Karpas-422 (cell line): ENCODE measurements at places on chromosomes 4 and X. TPM values are rescaled to one million over a fixed set of nuclear protein-coding genes. Genes with fewer than 3 reads are reported as not detected.

GRCh38 chr4:121070696-121071639, 1.4 kb downstream of the NDNF start:
- no peaks in the 10 kb centered on the region for H3K27me3 ChIP-seq
- no peaks in the 10 kb centered on the region for H3K4me1 ChIP-seq
- H3K4me3 ChIP-seq, result no peak overlapping the region
- DNase-seq, result no peak

GRCh38 chrX:66756717-66757116, 117.8 kb upstream of the EDA2R start:
- no peaks in the 10 kb centered on the region for H3K4me1 ChIP-seq
- H3K27ac ChIP-seq, result no peak overlapping the region
- H3K36me3 ChIP-seq, result no peaks in the 10 kb centered on the region
- H3K4me3 ChIP-seq, result no peak overlapping the region

- no peaks in the 10 kb centered on the region for H3K4me1 ChIP-seq
- H3K27me3 ChIP-seq, result no peaks in the 10 kb centered on the region
- no peak overlapping the region for H3K4me3 ChIP-seq
- no peak overlapping the region for H3K27ac ChIP-seq
- DNase-seq, result no peak
These were observed 169.9 kb downstream of the DCLK2 start for GRCh38 chr4:150248181-150248580.

- peaks cover 6% of the 10 kb centered on the region; the same call in 1 of the 2 replicates for H3K4me1 ChIP-seq
- H3K36me3 ChIP-seq, result no peaks in the 10 kb centered on the region
- no peak overlapping the region for H3K4me3 ChIP-seq
- H3K27me3 ChIP-seq, result no peaks in the 10 kb centered on the region
- H3K27ac ChIP-seq, result no peak overlapping the region
- DNase-seq, result peak; percentile 33
These were observed 61.2 kb downstream of the MOSPD2 start for GRCh38 chrX:14934423-14934822.

FGF16 gene
- total RNA-seq, result not detected in 2 replicates

DNA sequence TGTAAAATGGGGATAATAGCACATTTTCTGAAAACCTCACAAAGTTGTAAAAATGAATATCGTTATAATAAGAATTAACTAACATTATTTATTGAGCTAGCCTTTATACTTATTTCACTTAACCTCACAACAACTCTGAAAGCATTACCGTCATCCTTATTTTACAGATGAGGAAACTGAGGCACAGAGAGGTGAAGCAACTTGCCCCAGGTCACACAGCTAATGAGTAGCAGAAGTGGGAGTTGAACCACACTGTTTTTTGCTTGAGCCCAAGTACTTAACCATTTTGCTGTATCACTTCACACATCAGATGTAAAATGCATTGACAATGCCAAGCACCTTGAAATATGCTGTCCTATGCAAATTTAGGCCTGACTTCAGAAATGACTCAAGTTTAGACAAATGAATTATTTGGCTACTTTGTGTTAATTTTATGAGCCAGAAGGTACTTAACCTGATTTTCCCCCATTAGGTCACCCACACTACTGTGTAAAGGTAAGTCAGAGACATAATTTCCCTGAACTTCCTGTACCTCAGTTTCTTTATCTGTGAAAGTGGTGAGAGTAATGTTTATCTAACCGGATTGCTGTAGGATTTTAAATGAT, 23.1 kb downstream of the CD40LG start:
- H3K4me3 ChIP-seq, result no peak overlapping the region
- H3K27me3 ChIP-seq, result no peaks in the 10 kb centered on the region
- DNase-seq, result no peak
- no peak overlapping the region for H3K27ac ChIP-seq
- no peaks in the 10 kb centered on the region for H3K36me3 ChIP-seq

DNA sequence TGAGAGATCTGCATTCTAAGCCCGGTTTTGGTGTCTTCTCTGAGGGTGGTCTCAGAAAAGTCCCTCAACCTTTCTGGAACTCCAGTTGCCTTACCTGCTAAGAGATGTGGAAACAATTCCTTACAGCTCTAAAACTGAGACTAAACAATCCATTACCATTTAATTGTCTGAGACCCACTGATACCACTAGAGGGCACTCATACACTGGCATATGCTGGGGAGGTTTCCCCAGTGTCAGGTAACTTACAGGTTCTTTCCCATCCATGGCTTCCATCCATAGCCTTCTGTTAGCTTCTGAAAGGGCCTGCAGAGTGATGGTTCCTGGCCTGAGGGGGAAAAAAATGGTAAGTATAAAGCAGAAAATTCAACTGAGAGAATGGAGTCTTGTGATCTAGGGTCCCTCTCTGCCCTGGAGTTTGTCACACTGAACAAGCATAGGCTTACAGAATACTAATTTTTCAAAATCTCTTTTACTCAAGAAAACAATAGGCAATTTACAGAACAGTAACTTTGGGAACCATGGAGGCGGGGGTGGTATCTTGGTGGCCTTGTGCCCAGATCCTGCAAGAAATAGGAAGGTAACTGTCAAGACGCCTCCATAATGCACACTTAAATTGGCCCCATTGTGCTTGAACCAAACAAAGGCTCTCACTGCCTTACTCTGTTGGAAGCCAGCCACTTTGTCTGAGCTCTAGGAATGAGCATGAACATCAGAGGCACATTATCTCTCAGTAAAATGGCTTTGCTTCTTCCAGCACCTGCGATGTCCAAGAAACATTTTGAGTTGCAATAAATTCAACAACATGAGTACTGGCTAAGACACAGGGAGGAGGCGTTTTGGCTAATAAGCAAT, 236.1 kb downstream of the OPHN1 start:
- no peaks in the 10 kb centered on the region for H3K4me1 ChIP-seq
- no peak overlapping the region for H3K4me3 ChIP-seq
- no peaks in the 10 kb centered on the region for H3K36me3 ChIP-seq
- H3K27ac ChIP-seq, result no peak overlapping the region
- no peaks in the 10 kb centered on the region for H3K27me3 ChIP-seq
- peak; percentile 79 for DNase-seq

DNA sequence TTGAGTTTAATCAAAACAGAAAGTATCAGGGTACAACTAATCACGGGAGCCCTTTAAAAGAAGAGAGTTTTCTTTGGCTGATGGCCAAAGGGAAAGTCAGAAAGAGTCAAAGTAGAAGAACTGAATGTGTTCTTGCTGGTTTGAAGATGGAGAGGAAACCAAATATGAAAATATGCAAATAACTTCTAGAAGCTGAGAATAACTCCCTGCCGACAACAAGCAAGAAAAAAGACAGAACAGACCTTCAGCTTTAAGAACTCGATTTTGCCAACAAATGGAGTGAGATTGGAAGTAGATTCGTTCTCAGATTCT, 903.8 kb downstream of the STIM2 start:
- no peak overlapping the region for H3K27ac ChIP-seq
- no peak overlapping the region for H3K4me3 ChIP-seq
- H3K36me3 ChIP-seq, result no peaks in the 10 kb centered on the region
- no peaks in the 10 kb centered on the region for H3K27me3 ChIP-seq

DNA sequence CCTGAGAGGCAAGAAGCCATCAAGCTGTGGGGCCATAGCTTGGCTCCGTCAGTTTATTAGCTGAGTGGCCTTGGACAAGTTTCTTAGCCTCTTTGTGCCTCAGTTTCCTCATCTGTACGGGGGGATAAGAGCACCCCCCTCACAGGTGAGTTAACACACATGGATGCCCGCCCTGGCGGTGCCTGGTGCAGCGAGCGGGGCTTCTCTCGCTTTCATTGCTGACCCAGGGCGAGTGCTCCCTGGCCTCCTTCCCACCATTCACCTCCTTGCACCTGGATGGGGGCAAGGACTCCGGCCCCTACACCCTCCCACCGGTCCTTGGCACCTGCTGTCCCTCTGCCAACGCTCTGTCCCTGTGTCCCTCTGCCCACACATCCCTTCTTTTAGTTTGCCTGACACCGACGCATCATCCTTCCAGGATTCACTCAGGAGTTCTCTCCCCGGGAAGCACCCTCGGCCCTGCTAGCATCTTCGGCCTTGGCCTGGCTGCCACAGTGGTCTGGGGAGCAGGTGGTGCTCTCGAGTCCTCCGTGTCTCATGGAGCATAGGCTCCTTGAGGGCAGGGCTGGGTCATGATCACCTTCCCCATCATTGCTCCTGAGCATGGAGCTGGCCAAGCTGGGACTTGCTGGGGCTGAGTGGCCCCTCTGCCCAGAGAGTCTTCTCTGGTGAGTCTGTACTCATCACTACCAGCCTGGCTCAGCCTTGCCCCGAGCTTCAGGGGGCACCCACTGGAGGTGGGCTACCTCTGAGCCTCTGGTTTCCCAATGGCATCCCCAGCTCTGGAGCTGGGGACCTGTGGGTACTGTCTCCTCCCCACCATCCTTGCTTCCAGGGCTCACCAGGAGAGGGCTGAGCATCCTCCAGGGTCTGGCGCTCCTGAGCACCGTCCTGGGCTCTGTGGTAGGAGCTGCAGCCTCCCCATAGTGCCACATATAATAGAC, 53.8 kb upstream of the SORCS2 start:
- H3K4me3 ChIP-seq, result no peak overlapping the region
- H3K27me3 ChIP-seq, result no peaks in the 10 kb centered on the region
- H3K36me3 ChIP-seq, result no peaks in the 10 kb centered on the region
- no peak for DNase-seq
- no peak overlapping the region for H3K27ac ChIP-seq

TLR8 gene
- total RNA-seq, result not detected in 2 replicates

DNA sequence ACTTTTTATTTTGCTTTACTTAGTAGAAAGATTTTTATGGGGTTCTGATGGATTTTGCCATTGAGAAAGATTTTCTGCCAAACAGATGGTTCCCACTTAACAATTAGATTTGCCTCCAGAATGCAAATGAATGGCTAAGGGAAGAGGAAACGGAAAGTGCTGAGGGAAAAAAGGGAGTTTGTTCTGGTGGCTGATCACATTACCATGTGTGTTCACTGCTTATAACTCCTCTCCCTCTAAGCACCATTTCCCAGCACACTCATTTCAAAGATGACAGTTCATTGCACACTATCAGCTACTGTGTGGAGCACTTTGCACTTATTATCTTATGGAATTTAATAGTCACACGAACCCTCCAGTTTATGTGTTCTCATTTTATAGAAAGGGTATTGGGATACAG, 68.0 kb upstream of the GRID2 start:
- H3K27ac ChIP-seq, result no peak overlapping the region
- H3K4me3 ChIP-seq, result no peak overlapping the region
- no peaks in the 10 kb centered on the region for H3K4me1 ChIP-seq
- DNase-seq, result no peak

F8A1 gene
- total RNA-seq, result 8.4 and 9.1 TPM in 2 replicates

- DNase-seq, result peak; percentile 69
- no peak overlapping the region for H3K27ac ChIP-seq
- H3K4me1 ChIP-seq, result peaks cover 16% of the 10 kb centered on the region
- H3K36me3 ChIP-seq, result no peaks in the 10 kb centered on the region
These were observed 56.7 kb downstream of the PRPS1 start for GRCh38 chrX:107684956-107685385.

SLC10A4 gene
- 0.07 TPM in 1 of 2 replicates, not detected in the other for total RNA-seq

DNA sequence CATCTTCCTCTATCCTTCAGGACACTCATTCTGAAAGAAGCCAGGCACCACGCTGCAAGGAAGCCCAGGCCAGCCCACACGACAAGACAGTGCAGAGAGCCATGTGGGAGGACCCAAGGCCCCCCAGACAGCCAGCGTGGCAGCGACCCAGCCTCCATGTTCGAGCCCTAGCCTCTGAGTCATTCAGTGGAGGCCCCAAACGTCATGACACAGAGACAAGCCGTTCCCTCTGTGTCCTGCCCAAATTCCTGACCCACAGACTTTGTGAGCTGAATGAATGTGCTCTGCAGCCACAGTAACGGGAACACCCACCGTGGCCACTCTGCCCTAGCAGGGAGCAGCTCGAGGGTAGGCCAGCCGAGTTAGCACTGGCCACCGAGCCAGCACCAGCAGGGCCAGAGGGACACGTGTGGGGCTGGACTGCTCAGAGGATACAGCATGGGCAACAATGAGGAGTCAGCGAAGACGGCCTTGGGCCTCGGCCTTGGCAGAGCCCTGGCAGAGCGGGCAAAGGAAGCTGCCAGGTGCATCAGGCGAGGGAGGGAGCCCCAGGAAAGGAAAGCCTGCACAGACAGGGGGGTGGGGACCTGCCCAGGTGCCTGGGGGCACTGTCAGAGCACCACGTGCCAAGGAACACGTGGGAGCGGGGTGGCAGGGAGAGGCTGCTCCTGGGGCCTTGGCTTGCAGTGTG, 8.6 kb downstream of the BLOC1S4 start:
- peaks cover 8% of the 10 kb centered on the region for H3K4me1 ChIP-seq
- H3K27me3 ChIP-seq, result no peaks in the 10 kb centered on the region
- H3K4me3 ChIP-seq, result no peak overlapping the region
- H3K36me3 ChIP-seq, result no peaks in the 10 kb centered on the region
- no peak overlapping the region for H3K27ac ChIP-seq
- no peak for DNase-seq

SYNPO2 gene
- 0.94 and 1.2 TPM in 2 replicates for total RNA-seq

PRSS48 gene
- not detected in 2 replicates for total RNA-seq

- no peak for DNase-seq
- no peaks in the 10 kb centered on the region for H3K4me1 ChIP-seq
These were observed 723 bp downstream of the WDFY3 start for GRCh38 chr4:84965553-84966381.

DNA sequence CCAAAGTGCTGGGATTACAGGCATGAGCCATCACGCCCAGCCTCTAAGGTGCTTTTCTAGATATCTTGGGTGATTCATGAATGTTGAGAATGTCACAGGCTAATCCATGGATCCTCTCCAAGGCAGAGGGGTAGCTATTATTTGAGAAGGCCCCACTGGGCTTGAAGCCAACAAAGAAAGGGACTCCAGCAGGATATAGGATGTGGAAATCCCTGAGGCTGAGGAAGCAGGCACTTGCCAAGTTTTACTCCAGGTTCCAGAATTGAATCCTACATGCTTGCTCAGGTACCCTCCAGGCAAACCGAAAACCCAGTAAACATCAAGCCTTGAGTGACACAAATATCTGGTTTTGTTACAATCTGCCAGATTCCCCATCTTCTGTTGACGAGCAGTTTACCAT, 15.8 kb downstream of the NLGN3 start:
- H3K36me3 ChIP-seq, result no peaks in the 10 kb centered on the region
- H3K4me1 ChIP-seq, result peaks cover 1% of the 10 kb centered on the region; the same call in 1 of the 2 replicates
- no peak overlapping the region for H3K27ac ChIP-seq
- H3K27me3 ChIP-seq, result no peaks in the 10 kb centered on the region

ARMCX1 gene
- not detected in 2 replicates for total RNA-seq
